Stimulated activated CD4-positive, alpha-beta T cell treated with anti-CD3 and anti-CD28 coated beads, Interleukin-15, amount 100 ng/mL, for 48 hours (primary cell): ENCODE measurements at places on chromosomes 4 and X.

GRCh38 chrX:93420525-93421082 is 252.8 kb downstream of the NAP1L3 start:
- no peak for DNase-seq

GRCh38 chr4:140645614-140646412 is 77.1 kb upstream of the UCP1 start:
- no peak for DNase-seq

DNA sequence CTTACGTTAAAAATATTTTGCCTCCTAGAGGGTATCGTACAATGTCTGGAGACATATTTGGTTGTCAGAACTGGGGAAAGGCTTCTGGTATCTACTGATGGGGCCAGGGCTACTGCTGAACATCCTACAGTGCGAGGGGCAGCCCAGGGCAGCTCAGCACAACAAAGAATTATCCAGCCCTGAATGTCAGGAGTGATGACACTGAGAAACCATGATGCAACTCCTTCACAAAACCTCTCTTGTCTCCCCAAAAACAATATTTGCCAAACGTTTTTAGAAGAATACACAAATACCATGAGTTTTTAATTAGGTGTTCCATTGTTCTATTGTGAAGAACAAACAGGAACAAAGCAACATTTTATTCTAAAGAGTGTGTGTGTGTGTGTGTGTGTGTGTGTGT is 43.4 kb upstream of the CLNK start:
- no peak for DNase-seq

- DNase-seq, result no peak
Observed at GRCh38 chrX:21384178-21384577, 10.0 kb downstream of the CNKSR2 start.

GRCh38 chrX:78622831-78623230 is 36.3 kb downstream of the RTL3 start:
- no peak for DNase-seq

DNA sequence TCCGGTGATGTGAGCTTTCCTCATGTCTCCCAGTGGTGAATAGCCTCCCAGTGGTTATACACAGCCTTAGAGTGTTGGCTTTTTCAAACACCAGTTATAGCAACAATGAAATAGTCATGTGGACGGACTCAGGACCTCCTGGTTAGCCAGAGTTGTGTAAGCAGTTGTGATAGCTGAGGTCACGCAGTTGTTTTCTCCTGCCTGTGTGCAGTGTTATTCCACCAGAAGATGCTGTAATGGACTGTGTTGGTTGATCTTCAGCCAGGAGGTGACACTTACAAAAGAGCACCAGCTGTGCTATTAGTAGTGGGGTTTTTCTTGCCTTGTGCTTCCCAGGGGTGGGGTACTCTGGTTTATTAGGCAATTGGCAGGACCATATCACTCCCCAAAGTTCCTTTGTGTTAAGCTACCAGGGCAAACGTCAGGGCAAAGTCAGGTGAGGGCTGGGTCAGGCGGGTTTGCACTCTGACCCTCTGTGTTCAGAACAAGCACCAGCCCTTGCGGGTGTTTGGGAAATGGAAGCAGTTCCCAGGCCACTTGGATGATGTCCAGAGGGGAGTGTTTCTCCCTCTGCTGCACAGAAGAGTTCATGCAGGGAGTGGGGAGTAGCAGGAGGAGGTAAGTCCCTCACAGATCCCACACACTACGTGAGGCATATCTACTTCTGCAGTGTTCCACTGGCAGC is 252.6 kb downstream of the TMEM47 start:
- DNase-seq, result no peak

DNA sequence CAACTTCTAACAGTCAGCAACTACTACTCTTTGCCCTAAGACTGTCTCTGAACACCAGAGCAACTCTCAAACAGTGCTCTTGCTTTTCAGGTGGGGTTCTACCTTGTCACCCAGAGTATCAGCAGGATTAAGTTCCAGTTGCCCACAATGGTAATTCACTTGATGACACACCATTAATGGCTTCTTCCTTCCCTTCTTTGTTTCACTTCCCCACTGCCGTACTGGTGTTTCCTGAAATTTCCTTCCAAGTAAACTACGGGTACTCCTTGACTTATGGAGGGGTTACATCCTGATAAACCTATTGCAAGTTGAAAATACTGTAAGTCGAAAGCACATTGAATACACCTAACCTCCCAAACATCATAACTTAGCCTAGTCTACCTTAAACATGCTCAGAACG is 36.6 kb upstream of the PDK3 start:
- no peak for DNase-seq

DNA sequence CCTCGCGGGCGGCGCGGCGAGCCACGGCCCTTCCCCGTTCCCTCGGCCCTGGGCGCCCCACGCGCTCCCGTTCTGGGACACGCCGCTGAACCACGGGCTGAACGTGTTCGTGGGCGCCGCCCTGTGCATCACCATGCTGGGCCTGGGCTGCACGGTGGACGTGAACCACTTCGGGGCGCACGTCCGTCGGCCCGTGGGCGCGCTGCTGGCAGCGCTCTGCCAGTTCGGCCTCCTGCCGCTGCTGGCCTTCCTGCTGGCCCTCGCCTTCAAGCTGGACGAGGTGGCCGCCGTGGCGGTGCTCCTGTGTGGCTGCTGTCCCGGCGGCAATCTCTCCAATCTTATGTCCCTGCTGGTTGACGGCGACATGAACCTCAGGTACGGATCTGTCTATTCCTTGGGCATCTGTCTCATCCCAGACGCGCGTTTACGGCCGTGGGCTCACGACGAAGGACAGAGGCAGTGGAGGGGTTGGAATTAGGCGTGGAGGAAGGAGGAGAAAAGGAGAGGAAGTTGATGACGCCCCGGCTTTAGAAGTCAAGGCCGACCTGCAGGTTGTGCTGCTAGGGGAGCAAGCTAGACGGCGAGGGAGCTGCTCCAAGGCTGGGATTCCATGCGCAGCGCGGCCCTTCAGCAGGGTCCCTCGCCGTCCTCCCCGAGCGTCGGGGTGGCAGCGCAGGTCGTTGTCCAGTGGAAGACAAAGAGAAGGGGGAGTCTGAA is 792 bp downstream of the SLC10A4 start:
- DNase-seq, result no peak
